ENCODE measurements at places on chromosomes 13 and 19.

- DNase-seq = no peak
Observed at GRCh38 chr13:48251611-48252081, 18.6 kb downstream of the ITM2B start.

DNA sequence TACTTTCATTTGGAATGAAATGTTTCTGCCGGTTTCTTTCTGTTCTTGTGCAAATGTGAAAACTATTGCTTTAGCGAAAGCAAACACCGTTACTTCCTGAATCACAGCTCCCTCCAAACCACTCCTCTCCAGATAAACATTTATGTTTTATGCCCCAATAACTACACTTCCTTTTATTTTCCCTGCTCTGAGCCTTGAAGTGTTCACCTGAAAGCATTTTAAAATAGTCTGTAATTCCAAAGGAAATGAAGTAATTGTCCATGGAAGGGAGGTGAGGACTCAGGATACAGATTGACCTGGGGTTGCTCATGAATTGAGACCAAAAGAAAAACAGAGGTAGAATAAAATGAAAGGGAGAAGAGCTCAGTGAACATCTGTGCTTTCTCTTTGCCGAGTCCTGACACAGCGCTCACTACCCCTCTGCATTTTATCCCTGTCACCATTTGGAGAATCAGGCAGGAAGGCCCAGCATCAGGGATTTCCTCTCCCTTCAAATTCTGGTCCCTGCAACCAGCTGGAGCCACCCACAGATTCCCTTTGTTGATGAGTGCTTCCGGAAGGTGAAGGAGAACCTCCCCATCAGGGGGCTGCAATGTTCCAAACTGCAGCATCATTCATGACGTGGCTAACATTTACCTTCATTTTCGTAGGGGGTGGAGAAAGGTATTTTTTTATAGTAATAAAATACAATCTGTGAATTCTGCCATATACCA lies 171.9 kb downstream of the ITGBL1 start:
- no peak for DNase-seq

DNA sequence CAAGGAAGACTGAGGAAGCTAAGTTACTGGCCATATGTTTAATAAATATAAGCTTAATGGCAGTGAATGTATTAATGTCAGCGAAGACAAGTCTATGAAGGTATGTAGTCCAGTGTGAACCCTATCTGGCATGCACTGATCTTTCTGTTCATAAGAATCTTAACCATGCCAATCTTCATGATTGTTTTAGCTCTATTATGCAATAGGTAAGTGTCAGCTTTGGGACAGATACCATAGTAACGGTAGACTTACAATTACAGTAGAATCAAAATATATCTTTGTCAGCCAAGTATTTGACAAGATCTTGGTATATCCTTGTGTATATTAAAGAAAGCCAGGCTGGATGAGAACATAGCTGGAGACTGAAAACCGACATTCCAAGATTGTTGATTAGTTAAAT lies 428.5 kb downstream of the SPRY2 start:
- DNase-seq = no peak

DNA sequence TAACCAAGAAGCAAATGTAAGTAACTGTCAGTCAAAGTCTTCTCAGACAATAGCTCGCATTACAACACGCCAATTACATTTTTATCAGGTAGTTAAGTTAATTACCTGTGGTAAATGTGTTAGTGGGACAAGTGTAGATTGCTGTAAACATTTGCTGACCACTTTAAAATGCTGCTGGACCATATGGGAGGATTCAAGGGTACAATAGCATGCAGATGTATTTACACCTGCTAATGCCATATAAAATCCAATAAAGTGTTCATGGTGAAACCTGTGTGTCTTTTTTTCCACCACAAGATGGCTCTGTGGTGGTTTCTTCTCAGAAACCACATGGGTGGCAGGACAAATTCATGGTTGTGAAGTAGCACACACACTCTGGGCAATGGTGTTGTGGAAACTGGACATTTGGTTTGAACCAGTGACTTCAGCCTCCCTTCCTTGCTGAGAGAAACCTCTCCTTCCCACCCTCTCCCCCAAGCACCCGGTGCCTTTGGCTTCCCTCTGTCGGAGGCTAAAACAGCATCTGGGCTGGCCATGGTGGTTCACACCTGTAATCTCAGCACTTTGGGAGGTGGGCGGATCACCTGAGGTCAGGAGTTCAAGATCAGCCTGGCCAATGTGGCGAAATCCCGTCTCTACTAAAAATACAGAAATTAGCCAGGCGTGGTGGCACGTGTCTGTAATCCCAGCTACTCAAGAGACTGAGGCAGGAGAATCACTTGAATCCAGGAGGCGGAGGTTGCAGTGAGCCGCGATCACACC lies 18.1 kb upstream of the GTF3A start:
- DNase-seq = no peak

DNA sequence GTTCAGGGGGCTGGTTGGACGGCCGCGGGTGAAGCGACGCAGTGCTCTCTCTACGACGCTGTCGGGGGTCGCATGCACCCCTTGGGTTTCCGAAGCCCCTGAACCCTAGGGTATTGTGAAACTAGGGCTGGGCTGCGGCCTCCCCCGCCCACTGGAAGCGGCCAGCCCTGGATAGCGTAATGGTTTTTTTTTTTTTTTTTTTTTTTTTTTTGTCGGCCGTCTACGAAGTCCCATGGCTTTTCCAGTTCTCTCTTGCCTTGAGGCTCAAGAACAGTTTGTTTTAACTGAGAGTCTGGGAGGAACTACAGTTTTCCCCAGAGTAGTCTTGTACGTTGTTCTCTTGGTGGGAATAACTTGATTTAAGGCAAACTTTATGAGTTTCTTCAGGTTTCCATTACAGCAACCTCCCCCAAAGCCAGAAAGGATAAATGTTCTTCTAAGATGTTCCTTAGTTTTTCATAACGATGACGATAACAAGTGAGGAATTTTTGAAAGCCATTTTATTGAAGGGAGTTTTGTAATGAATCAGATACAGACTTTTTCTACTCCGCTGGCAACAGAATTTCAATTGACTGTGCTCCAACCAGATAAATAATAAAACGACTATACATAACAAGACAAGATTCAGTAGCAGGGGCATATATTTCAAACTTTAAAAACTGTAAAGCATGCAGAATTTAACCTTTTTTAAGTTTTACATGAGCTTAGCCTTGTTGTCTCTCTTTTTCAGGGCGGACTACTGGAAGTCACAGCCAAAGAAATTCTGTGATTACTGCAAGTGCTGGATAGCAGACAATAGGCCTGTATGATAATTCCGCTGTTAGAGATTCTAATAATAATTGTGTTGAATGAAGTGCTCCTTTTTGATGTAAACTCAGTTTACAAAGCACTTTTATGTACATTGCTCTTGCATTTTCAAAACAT lies 867 bp downstream of the WBP4 start:
- no peak for DNase-seq

DNA sequence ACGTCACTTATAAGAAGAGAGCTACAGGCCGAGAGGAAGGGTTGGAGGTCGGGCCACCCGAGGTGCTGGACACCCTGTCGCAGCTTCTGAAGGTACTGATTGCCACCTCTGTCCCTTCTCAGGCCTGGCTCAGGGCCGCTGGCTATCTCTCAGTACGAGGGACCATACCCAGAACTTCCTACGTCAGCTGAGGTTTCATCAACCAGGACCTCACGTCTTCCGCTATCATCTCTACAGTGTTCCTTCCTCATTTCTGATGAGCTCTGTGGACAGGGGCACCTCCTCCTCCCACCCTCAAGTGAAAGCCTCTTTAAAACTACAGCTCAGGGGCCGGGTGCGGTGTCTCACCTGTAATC lies 58.2 kb upstream of the USE1 start:
- DNase-seq = no peak

DNA sequence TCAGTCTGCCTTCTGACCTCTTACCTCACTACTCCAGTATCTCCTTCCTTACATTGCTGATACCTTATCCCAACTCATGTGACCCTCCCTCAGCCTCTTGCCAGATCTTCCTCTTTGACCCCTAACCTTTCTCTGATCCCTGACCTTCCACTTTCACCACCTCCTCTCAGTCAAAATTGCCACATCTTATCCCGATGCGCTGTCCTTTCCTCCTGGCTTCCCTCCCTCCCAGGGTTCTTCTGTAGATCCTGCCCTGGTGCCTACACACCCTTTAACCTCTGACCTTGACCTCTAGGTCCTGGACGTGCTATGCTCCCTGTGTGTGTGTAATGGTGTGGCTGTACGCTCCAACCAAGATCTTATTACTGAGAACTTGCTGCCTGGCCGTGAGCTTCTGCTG lies 23.7 kb downstream of the RYR1 start:
- no peak for DNase-seq

DNA sequence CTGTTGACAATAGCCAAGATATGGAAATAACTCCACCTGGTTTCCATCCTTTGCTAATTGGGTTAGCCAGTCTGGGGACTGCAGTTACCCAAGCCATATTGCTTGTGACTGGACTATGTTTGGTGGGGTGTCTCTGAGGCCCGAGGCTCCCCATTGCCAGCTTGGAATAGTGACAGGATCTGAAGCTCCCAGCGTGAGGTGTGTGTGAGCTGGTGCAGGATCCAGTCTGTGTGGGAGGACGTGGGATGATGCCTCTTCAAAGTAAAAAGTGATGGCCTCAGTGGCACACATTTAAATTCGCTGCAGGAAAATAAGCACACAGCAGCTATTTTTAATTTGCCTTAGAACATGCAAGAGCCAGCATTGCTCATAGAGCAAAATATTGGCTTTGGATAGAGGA lies 75.0 kb downstream of the TEX26 start:
- DNase-seq = no peak

DNA sequence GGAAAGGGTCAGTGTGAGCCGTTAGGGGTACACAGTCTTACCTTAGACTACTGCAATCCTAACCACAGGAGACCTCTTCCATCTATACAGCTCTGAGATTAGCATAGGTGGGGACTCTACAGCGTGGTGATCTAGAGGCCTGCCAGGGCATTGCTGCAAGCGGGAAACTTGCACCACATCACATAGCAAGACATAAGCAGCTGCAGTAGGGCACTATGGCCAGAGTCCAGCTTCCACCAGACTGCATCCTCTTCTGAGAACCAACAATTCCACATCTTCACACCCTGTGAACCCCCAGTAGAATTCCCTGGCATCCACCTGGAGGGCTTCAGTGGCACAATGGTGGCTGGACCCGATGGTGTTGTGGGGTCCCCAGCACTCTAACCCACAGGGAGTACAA lies 1564.3 kb upstream of the PRR20A start:
- no peak for DNase-seq

- DNase-seq = peak; percentile 48
Observed at GRCh38 chr19:53977991-53978731, 13.3 kb upstream of the CACNG6 start.

DNA sequence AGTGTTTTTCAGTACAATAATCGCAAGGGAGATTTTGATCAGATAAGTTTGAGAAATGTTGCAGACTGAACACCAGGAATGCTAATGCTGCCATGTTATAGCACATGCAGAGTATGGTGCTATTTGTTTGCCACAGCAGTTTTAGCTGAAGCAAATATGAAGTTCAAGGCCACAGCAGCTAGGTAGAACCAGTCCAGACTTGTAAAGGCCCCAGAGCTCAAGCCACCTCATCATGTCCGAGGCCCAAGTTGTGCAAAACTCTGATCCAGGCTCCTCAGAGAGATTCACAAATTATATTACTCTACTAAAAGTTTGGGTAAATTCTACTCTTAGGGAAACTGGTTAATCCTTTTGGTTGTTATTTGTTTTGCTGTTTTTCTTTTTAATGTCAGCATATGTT lies 2702.6 kb downstream of the PCDH9 start:
- no peak for DNase-seq

DNA sequence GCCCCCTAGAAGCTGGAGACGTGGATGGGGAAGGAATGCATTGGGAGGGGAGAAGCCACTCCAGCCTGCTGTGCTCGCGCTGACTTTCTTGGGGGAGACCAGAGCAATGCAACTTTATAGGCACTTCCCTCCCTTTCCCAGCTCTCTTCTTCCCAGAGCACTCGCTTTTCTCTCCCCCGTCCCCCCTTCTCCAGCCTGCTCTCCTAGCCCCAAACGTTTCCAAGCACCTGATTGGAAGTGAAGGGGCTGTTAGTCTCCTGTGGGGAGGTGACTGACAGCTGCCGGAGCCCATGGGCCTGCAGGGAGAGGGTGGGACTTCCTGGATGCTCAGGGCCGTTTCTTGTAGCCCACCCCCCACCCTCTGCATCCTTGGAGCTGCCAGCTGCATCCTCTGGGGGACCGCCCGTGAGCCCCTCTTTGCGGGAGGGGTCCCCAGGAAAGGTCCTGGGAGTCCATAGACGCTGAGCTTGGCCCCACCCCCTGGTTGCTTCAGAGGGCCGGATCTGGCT lies 2.5 kb downstream of the HDGFL2 start:
- DNase-seq = no peak

DNA sequence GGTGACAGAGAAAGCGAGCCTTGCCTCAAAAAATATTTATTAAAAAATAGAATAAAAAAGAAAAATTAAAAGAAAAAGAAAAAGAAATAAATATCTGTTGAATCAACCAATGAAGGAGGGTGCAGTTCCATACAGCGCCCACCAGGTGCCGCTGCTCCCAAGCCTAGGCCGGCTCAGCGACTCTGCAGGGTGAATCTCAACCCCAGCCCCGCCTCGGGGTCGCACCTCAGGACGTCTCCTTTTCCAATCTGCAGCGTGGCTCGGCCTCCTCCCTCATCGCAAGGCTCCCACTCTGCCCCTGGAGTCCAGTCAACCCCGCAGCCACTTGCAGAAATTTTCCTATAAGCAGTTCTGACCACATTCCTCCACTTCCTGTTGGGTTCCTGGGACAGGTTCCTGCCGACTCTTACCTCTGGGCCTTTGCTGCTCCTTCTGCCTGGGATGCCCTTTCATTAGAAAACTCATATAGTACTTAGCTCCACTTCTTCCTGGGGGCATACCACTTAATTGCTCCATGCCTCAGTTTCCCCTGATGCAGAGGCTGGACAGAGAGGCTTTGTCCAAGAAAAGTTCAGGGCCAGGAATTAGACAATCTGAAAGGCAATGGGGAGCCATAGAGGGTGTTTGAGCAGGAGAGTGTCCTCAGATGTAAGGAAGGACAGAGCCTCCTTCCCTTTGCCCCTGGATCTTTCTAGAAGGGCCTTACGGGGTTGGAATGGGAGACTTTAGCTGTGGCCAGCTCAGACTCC lies 24.3 kb downstream of the NFILZ start:
- DNase-seq = peak; percentile 67

Measured in activated naive CD4-positive, alpha-beta T cell treated with anti-CD3 and anti-CD28 coated beads, Interleukin-2, amount 50 U/mL, for 16 hours (primary cell).